Muscle of back (tissue), 13 donors: ENCODE measurements at places on chromosomes 5 and 9.
A peak's percentile ranks its signal among the peaks of the same experiment; 100 is the strongest.

GRCh38 chr9:28699632-28700031 is 1126.4 kb upstream of the C9orf72 start:
- DNase-seq: no peak

DNA sequence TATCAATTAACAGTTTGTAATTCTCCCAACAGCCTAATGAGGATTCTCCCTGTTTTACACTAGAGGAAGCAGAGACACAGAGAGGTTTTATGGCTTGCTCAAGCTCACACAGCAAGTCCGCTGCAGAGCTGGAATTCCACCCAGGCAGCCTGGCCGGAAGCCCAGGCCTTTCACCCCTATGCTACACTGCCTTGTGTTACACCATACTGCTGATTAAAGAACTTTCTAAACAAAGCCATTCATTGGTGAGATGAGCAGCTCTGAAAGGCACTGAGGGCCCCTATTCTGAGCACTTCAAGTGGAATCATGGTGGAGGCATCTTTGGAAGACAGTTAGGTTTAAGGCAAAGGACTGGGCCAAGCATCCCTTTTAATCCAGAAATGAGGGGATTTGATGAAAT is 14.7 kb upstream of the LARP1 start:
- DNase-seq: peak; percentile 40

GRCh38 chr5:179237770-179238627 is 107.3 kb downstream of the ADAMTS2 start:
- no peak for DNase-seq

- peak; percentile 55 for DNase-seq
These were observed 36.4 kb upstream of the ADAMTSL1 start for GRCh38 chr9:18437315-18438201.

DNA sequence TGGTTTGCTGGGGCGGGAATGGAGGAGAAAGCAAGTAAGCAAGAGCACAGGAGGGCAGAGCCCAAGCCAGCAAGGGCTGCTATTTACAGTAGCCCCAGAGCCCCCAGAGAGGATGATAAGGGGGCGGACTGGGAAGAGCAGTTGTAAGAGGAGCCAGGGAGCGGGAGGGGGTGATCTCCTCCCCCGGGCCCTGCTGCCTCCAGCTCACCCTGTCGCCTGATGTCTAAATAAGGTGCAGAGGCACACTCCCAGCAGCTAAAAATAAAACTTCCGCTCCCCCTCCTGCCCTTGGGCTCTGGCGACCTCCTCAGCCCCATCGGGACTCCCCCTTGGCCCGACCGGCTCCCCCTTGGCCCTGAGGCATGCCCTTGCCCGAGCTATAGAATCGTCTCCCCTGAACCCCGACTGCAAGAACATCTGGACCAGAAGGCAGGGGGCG is 14.4 kb upstream of the CCDC69 start:
- peak; percentile 47 for DNase-seq

GRCh38 chr9:109101810-109102209 is 17.9 kb downstream of the TMEM245 start:
- no peak for DNase-seq

DNA sequence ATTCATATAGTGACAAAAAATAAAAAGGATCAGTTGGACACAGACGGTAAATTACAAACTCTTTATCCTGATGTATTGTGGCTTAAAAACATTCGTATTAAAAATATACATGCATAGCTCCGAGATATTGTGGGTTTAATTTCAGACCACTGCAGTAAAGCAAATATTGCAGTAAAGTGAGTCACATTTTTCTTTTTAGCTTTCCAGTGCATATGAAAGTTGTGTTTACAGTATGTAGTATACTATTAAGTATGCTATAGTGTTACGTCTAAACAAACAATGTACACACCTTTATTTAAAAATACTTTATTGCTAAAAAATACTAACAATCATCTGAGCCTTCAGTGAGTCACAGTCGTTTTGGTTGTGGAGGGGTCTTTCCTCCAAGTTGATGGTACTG is 551.8 kb downstream of the CETN3 start:
- DNase-seq: no peak

GRCh38 chr9:109002141-109002540 is 11.2 kb downstream of the CTNNAL1 start:
- DNase-seq: no peak
